T-helper 17 cell (primary cell): ENCODE measurements at places on chromosomes 13 and 19.

DNA sequence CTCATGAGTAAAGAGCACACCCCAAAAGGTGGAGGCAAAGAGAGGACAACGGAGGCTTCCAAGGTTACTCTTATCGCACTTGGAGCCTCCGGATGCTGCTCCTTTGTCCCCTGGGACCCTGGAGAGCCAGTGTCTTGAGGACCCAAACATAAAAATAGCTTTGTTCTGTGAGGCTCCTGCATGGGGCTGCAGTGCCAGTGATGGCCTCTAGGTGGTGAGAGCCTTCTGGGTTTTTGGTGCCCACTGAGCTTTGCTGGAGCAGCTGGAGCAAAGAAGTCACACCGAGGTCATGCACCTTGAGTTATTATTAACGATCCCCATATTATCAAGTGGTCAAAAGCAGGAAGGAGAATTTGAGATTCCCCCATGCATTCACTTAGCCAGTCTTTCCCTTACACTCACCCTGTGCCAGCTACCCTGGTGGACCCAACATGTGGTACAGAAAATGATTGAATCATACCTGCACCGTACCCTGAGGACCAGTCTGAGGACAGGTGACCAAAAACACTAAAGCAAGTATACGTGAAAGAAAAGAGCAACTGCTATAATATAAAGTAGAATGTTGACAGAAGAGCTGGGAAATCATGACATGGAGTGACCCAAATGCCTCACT is 41.5 kb downstream of the ZNF682 start:
- peak; percentile 17 for DNase-seq

GRCh38 chr19:18062028-18062427 is 24.7 kb downstream of the IL12RB1 start:
- DNase-seq: no peak

GRCh38 chr19:3467437-3468198 is 12.7 kb downstream of the SMIM24 start:
- no peak for DNase-seq

DNA sequence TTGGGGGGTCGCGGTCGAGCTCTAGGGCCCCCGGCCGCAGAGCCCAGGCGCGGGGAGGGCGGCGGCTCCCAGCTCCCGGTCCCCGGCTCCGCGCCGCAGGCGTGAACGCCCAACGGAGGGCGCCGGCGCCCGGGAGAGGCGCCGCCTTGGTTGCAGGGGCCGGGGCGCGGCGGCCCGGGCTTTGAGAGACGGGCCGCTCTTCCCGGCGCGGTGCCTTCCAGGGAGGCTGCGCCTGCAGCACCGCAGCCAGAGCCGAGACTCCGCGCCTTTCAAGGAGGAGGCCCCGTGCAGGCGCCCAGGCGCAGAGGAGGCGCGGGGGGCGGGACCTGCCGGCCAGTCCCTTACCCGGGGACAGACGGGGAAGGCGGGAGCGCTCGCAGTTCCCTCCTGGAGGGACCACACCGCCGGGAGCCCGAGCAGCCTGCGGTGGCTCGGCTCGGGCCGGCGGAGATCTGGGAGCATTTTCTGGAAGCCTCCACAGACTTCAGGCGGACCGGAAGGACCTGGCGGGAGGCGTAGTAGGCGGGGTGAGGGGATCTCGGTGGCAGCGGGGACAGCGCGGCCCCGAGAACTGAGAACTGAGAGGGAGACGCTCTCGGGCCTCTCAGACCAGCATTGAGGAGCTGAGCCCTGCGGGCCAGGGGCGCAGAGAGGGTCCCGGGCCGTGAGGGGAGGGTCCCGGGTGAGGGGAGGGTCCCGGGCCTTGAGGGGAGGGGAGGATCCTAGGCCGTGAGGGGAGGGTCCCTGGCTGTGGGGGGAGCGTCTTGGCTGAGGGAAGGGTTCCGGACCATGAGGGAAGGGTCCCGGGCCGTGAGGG is 25.5 kb upstream of the MCF2L start:
- no peak for DNase-seq

- no peak for DNase-seq
These were observed 259.8 kb downstream of the OXGR1 start for GRCh38 chr13:96734499-96734898.

- no peak for DNase-seq
These were observed 31.9 kb downstream of the KPNA3 start for GRCh38 chr13:49760558-49760957.

- no peak for DNase-seq
These were observed 133.7 kb downstream of the GGACT start for GRCh38 chr13:100454876-100455275.

DNA sequence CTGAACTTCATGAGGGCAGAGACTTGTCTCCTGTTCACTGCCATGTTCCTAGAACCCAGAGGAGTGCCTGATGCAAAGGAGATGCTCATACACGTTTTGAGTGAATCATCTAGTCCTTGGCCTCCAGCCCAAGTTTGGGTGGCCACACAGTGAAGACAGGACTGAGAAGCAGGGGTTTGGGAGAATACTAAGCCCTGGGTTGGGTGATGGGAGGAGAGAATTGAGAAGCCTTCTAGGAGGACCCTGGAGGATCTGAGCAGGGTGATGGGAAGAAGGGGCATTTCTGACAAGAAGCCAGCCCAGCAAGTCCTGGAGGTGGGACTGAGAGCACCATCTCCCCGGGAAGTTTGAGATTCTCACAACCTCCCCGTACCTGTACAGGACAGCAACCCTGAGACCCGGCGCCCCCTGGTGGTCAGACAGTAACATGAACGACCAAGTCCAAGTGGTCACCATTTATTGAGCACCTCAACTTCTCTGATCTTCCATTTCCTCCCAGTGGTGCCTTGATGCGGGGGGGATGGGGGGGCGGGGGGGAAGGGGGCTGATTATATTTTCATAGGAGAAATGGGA is 11.0 kb downstream of the CTU1 start:
- peak; percentile 70 for DNase-seq

GRCh38 chr13:79861731-79862130 is 380.8 kb downstream of the NDFIP2 start:
- no peak for DNase-seq

- no peak for DNase-seq
These were observed 32.1 kb downstream of the RBM26 start for GRCh38 chr13:79373916-79374315.

DNA sequence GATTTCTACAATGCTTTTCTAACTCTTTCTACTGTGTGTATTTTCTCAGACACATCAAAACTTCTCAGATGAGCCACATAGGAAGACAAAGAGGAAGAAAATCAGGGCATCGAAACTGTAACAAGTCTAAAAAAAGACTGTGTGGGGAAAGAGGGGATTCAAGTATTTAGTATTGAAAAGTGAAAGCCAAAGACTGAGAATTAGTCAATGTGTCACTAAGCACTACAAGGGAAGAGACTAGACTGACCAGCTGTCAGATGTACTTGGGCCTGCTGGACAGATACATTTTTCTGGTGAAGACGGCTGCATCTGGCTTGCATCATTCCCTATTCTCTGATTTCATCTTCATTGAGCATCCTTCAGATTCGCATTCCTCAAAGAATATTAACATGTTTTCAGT is 25.4 kb downstream of the COMMD6 start:
- DNase-seq: no peak

DNA sequence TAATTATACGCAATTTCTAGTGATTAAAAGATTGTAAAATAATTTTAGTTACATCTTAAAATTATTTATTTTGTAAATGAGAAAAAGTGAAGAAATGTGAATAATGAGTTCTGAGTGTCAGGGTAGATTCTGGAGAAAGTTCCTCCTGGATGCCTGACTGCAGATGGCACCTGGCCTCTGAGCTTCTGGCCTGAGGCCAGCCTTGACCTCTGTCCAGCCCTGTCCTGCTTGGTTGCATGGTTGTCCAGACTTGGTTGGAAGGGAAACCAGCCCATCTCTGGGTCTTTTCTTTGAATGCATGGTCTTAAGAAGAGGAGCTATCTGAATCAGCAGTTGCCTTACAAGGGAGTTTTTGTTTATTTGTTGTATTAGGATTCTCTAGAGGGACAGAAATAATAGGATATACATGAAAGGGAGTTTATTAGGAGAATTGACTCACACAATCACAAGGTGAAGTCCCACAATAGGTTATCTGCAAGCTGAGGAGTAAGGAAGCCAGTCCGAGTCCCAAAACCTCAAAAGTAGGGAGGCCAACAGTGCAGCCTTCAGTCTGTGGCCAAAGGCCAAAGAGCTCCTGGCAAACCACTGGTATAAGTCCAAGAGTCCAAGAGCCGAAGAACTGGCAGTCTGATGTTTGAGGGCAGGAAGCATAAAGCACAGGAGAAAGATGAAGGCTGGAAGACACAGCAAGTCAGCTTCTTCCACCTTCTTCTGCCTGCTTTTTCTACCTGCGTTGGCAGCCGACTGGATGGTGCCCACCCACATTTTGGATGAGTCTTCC is 385.8 kb downstream of the ZNF536 start:
- DNase-seq: no peak

GRCh38 chr13:97574926-97575325 is 141.0 kb downstream of the RAP2A start:
- no peak for DNase-seq

- DNase-seq: no peak
These were observed 4.8 kb upstream of the CCDC70 start for GRCh38 chr13:51856998-51857397.

GRCh38 chr19:27935669-27936068 is 1277.3 kb downstream of the UQCRFS1 start:
- DNase-seq: no peak

GRCh38 chr13:77865622-77866021 is 53.0 kb downstream of the EDNRB start:
- no peak for DNase-seq

- no peak for DNase-seq
These were observed 103.1 kb downstream of the ITGBL1 start for GRCh38 chr13:101555610-101556009.

- no peak for DNase-seq
These were observed 55.2 kb downstream of the SOX21 start for GRCh38 chr13:94657167-94657566.

DNA sequence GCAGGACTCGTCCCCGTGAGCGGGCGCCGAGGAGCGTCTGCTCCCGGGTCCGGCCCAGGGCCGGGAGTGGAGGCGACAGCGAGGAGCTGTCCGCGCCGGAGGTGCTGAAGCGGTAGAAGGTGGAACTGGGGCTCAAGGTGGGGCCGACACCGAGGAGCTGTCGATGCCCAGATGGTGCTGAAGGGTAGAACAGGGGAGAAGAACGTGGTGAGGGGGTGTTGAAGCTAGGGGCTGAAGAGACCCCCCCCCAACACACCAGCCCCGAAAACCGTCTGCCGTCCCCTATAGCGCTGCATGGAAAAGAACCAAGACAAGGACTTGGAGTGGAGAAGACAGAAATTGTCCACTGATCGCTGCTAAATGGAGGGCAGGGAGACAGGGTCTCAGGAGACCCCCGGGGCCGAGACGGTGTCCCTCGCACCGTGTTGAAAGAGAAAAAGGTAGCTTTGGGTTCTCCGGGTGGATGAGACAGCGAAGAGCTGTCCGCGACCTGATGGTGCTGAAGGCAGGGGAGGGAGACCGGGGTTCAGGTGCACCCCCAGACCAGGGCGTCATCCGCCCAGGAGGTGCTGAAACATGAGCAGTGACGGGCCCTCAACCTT is 7.1 kb upstream of the PDE4C start:
- DNase-seq: peak; percentile 34

GRCh38 chr13:88948501-88948900 is 1277.3 kb downstream of the SLITRK5 start:
- no peak for DNase-seq

- DNase-seq: no peak
These were observed 340.8 kb downstream of the KLF5 start for GRCh38 chr13:73399347-73400216.

- DNase-seq: no peak
These were observed 20.3 kb upstream of the CEACAM1 start for GRCh38 chr19:42548552-42548951.

GRCh38 chr13:73703606-73704005 is 430.6 kb downstream of the KLF12 start:
- DNase-seq: no peak

DNA sequence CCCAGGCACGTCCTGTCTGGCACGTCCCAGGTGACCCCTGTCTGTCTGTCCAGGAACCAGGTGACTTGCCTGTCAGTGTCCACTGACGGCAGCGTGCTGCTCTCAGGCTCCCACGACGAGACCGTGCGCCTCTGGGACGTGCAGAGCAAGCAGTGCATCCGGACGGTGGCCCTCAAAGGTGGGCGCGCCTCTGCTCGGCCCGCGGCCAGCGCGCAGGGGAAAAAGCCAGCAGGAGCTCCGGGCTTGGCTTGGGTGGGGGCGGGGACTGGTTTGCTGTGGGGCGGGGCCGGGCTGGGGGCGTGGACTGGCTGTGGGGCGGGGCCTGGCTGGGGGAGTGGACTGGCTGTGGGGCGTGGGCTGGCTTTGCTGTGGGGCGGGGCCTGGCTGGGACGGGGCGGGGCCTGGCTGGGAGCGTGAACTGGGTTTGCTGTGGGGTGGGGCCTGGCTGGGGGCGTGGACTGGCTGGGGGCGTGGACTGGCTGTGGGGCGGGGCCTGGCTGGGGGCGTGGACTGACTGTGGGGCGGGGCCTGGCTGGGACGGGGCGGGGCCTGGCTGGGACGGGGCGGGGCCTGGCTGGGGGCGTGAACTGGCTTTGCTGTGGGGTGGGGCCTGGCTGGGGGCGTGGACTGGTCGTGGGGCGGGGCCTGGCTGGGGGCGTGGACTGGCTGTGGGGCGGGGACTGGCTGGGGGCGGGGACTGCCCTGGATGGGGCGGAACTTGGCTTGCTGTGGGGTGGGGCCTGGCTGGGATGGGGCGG is 7.2 kb downstream of the WDR18 start:
- DNase-seq: peak; percentile 54

- no peak for DNase-seq
These were observed 10.0 kb downstream of the NDUFB7 start for GRCh38 chr19:14561847-14562351.

DNA sequence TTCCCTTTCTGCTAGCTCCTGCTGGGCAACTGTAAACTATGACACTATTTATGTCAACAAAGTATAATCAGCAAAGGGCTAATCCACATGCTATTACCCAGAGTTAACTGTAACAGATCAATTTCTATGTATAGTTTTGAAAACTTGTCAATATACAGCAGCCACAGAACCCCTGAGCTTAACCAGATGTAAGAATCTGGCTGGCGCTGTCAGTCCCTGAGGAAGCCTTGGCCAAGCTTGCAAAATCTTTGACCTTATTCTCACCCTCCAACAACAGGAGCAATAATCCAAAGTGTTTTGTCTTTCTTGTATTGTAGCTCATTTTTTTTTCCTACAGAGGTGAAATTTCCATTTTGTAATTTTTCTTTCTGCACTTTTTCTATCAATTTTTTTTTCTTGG is 1230.1 kb upstream of the SLC10A2 start:
- no peak for DNase-seq

- DNase-seq: no peak
These were observed 78.3 kb upstream of the IPO5 start for GRCh38 chr13:97875218-97875617.
